ENCODE measurements at places on chromosomes 5 and 9. TPM values are rescaled to one million over a fixed set of nuclear protein-coding genes. Genes with fewer than 3 reads are reported as not detected.

- no peak for DNase-seq
Measured at GRCh38 chr5:127942246-127943060, 141.1 kb upstream of the SLC12A2 start.

GRCh38 chr5:147487031-147487750 is 22.7 kb downstream of the DPYSL3 start:
- DNase-seq = no peak

- DNase-seq = no peak
Measured at GRCh38 chr5:72107901-72108201, 576 bp downstream of the MAP1B start.

DNA sequence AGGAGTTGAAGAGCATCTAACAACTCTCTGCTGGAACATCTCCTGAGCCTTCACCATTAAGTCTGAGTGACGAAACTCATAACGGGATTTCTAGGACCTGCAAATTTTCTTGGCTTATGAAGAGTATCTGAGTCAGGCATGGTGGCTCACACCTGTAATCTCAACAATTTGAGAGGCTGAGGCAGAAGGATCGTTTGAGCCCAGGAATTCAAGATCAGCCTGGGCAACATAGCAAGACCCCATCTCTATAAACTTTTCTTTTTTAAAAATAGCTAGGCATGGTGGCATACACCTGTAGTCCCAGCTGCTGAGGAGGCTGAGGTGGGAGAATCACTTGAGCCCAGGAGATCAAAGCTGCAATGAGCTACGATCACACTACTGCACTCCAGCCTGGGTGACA is 48.8 kb downstream of the EPB41L4B start:
- no peak for DNase-seq

DNA sequence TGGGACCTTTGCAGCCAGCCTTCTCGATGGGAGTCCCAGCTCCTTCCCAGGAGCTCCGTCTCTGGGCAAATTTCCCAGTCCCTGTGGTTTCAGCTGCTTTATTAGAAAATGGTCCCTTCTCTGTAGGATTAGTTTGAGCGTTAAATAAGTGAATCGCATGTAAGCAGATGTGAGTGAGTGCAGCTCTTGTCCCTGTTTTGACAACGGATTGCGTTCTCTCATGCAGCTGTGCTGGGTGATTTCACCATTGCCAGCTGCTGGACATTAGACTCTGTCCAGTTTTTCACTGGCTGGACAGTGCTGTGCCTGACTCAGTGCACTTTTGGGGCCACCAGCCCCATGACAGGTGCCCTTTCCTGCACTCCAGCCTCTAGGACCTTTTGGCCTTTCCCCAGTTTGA is 11.6 kb upstream of the CEL start:
- DNase-seq = no peak

The ADGRV1 gene
- 12.3 TPM for polyA plus RNA-seq

The CDC25C gene
- 6.7 TPM for polyA plus RNA-seq

The FOXD4 gene
- 0.70 TPM for polyA plus RNA-seq

All from right renal pelvis (tissue), 4 donors.